T-helper 17 cell (primary cell): ENCODE measurements at places on chromosomes 3 and 15. TPM values are rescaled to one million over a fixed set of nuclear protein-coding genes. Genes with fewer than 3 reads are reported as not detected.
A peak's percentile ranks its signal among the peaks of the same experiment; 100 is the strongest.

Gene SLC6A1
- not detected for total RNA-seq

Gene RGMA
- not detected for total RNA-seq

Gene GOLGA6B
- total RNA-seq: 0.18 TPM

Gene ZBTB47
- total RNA-seq: 0.89 TPM

Gene ESYT3
- not detected for total RNA-seq

DNA sequence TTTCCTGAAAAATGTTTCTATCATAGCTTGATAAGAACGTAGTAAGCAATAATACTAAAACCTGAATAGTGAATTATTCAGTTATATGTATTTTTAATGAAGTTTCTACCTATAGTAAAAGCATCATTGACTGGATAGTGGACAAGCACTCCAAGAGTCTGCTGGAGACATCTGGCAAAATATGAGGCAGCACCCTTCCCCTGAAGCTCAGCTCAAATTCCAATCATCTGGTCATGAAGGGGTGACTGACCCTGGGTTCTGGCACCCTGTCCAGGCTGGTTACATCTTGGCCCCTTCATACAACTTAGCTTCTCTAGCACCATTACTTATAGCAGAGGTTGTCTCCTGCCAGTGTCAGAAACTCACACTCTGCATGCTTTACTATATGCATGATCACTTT, 455.4 kb downstream of the RAP2B start:
- peaks cover 3% of the 10 kb centered on the region for H3K36me3 ChIP-seq
- no peaks in the 10 kb centered on the region for H3K27me3 ChIP-seq
- no peak overlapping the region for H3K27ac ChIP-seq
- peak overlapping the region; percentile 42 for H3K4me3 ChIP-seq
- DNase-seq: no peak
